ENCODE measurements at places on chromosomes 12 and 14. TPM values are rescaled to one million over a fixed set of nuclear protein-coding genes. Genes with fewer than 3 reads are reported as not detected.

Gene MAPK1IP1L
- 42.7 TPM for total RNA-seq

Gene KRT2
- total RNA-seq = not detected

Gene DPPA3
- total RNA-seq = not detected

Gene SERPINA6
- total RNA-seq = not detected

Gene PLA2G1B
- total RNA-seq = not detected

Gene SLC5A8
- not detected for total RNA-seq

Gene ETFBKMT
- total RNA-seq = 7.3 TPM

Gene PAPLN
- total RNA-seq = 4.9 TPM

Gene RNASE3
- not detected for total RNA-seq

Gene FOXN4
- not detected for total RNA-seq

Gene GALNT6
- total RNA-seq = 0.34 TPM

Gene ORAI1
- total RNA-seq = 35.0 TPM

Gene AQP2
- total RNA-seq = not detected

Gene LIN7A
- not detected for total RNA-seq

Gene APOLD1
- 124 TPM for total RNA-seq

Gene RBP5
- not detected for total RNA-seq

Gene MIP
- total RNA-seq = not detected

Gene STK38L
- total RNA-seq = 14.7 TPM

Gene SLC25A47
- not detected for total RNA-seq

Gene RPGRIP1
- total RNA-seq = not detected

Gene MIS18BP1
- 38.2 TPM for total RNA-seq

Gene KRT72
- total RNA-seq = not detected

Gene DNM1L
- 111 TPM for total RNA-seq

Gene ZDHHC22
- total RNA-seq = not detected

Gene IL26
- total RNA-seq = not detected

Gene SDSL
- total RNA-seq = 11.3 TPM

Gene CCDC198
- not detected for total RNA-seq

Gene DPY19L2
- total RNA-seq = 10.5 TPM

Gene MGST1
- 285 TPM for total RNA-seq

Gene RFX4
- total RNA-seq = not detected

Gene LRFN5
- 0.33 TPM for total RNA-seq

Gene LGR5
- total RNA-seq = not detected

Gene GLI1
- total RNA-seq = 0.36 TPM

Gene KRT79
- total RNA-seq = not detected

Gene SPX
- 2.0 TPM for total RNA-seq
